ENCODE measurements at places on chromosomes 2 and 18.

DNA sequence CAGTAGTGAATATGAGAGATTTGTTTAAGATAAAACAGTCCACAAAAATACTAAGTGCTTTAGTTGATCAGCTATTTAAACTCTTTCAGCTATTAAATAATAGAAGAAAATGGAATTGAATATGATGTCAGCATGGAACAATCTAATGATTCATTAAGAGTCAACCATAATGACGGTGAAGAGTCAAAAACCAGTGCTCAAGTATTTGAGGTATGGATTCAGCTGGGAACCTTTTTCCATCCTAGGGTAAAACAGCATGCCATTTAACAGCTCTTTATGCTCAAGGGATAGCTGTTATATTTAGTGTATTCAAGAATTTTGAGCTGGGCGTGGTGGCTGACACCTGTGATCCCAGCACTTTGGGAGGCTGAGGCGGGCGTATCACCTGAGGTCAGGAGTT lies 29.7 kb downstream of the CARF start:
- DNase-seq = no peak

GRCh38 chr2:200860092-200860795 lies 4.2 kb downstream of the CLK1 start:
- DNase-seq = no peak

DNA sequence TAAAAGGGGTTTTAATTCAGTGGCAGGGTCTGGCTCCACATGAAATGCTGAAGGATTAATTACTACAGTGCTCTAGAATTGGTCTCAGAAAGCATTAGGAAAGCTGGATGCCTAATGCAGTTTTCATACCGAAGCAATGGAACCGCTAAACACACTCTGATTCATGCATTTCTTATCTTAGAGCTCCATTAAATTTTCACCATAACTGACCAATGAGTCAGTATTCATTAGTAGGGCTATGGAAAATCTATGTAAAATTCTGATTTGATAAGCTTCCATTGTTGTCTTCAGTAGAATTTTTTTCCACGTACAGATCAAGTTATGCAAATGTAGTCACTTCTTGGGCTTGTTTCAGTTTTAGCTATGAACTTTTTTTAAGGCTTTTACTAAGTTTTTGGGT lies 359.9 kb downstream of the ARHGAP15 start:
- no peak for DNase-seq

GRCh38 chr2:136065384-136065783 lies 52.6 kb downstream of the CXCR4 start:
- no peak for DNase-seq

DNA sequence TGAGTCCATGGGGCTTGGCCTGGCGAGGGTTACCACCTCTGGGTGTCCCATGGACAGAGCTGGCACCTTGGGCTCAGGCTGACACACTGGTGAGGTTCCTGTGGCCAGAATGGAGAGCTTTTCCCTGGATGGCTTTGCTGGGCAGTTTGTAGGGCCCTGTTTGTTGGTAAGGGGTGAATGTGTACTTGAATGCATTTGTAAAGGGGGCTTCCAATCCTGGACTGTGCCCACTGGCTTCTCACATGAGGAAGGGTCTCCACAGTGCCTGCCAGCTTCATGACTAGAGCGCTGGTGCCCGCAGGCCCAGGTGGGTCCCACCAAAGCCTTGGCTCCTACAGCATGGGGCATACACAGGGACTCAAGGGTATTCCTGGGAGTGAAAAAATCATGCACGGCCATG lies 103.5 kb upstream of the SIX2 start:
- no peak for DNase-seq

- no peak for DNase-seq
Observed at GRCh38 chr2:71496156-71496770, 42.9 kb downstream of the DYSF start.

DNA sequence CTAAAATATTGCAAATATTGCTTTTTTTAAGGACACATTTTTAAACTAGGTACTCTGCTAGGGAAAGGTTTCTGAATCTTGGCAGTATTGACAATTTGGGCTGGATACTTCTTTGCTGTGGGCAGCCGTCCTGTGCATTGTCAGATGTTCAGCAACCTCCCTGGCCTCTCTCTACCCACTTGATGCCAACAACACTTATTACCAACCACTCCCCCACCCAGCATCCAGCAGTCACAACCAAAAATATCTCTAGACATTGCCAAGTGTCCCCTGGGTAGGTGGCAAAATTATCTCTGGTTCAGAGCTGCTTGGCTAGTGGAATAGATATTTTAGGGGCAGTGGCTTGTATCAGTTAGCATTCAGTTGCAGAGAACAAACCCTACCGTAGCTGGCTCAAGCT lies 114.3 kb upstream of the PNPT1 start:
- no peak for DNase-seq

DNA sequence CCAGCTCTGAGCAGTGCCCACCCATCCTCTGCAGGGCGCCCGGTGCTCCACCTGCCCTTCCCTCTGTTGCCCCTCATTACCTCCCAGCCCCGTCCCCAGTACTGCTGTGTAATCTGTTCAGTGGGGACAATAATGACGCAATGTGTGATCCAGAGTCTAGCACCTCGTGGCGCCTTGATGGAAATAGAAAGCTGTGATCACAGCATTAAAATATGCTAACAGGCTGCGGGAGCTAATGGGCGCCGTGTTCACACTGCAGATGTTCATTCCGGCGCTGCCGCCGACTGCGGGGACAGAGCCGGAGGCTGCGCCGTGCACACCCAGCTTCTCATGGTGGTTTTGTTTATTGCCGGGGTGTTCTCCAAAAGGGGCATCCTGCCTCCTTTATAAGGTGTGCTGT lies 235.2 kb downstream of the LDLRAD4 start:
- no peak for DNase-seq

DNA sequence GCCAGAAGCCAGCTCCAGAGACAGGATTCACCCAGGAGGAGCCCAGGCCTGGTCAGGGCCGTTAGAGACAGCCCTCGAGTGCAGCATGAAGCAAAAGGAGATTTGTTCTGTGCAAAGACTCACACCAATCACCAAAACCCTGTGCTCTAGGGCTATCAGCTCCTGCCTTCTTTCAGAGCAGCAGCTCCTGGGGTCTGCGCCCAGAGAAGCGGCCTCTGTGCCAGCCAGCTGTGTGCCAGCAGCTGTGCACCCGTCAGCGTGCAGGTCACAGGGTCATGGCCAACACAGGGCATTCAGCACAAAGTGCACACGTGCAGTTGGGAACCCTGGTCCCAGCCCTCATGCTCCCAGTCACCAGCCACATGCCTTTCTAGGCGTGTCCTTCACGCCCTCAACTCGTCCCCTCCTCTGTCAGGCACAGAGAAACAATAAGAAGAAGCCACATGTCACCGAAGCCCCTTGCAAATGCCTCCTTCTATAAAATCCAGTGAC lies 49.3 kb downstream of the ZNF516 start:
- no peak for DNase-seq

DNA sequence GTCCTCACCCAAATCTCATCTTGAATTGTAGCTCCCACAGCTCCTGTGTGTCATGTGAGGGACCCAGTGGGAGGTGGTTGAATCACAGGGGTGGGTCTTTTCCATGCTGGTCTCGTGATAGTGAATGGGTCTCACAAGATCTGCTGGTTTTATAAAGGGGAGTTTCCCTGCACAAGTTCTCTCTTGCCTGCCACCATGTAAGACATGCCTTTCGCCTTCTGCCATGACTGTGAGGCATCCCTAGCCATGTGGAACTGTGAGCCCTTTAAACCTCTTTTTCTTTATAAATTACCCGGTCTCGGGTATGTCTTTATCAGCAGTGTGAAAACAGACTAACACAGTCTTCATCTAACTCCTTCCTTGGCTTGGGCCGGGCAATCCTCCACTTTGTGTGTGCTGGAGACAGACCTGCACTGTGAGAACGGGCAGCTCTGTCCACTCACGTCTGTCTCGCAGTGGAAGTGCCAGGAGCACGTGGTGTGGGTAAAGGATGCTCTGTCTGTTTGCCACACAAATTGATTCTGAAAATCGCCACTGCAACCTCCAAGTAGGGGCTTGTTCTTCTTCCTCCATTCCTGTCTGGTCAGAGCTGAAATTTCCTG lies 47.6 kb upstream of the OTOS start:
- DNase-seq = no peak

DNA sequence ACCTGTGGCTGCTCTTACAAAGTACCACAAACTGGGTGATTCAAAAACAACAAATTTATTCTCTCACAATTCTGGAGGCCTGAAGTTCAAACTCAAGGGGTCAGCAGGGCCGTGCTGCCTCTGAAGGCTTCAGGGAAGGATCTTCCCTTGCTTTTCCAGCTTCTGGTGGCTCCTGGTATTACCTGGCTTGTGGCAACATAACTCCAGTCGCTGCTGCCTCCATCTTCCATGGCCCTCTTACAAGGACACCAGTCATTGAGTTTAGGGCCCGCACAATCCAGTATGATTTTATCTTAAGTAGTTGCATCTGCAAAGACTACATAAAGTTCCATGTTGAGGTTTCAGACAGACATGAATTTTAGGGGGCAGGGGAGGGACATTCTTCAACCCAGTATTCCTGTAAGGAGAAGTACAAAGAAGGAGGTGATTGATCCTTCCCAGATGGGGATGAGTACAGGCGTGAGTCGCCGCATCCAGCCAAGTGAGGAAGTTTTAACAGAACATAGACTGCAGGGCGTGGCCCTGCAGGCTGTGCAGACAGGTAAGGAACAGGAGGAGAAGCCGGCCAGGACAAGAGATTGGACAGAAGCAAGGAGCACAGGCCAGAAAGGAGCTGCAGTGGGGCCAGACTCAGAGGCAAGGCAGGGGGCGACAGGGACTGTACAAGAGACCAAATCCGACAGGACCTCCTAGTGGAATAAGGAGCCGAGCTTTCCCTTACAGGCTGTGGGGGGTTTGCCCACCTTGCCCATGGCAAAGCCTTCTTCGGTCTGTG lies 44.4 kb upstream of the BZW1 start:
- DNase-seq = no peak

DNA sequence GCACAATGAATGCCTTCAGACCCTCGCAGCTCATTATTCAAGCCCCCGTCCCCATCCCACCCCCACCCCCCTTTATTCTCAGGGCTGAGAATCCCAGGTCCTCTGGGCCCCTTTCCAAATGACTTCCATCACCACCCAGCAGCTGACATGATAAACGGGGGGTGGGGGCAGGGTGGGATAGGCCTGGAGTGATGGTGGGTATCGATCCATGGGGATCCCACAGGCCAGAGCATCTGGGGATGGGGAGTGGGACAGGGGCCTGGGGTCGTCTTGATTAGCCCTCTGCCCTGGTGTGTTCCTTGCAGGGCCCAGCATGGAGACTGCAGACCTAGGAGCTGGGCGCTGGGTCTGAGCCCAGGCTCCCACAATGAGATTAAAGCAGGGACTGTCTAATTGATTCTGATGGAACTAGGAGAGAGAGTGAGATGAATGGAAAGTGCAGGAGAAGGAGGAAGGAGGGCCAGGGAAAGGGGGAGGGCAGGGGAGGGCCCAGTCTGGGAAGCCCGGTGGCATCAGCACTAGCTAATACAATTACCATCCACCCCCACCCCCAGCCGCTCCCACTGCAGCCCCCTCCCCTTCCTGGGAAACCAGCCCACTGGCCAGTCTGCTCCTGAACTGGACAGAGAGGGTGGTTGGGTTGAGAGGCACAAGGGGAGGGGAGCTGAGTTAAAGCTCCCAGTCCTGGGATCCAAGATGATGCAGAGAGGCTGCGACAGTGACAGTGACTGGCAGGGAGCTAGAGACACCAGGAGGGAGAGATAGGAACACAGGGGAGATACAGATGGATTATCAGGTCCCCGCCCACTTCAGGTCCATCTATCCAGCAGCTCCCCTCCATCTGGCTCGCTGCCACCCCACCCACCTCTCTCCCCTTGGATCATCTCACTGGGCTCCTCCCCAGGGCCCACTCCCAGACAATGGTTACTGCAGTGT lies 13.1 kb upstream of the TNS1 start:
- DNase-seq = no peak

DNA sequence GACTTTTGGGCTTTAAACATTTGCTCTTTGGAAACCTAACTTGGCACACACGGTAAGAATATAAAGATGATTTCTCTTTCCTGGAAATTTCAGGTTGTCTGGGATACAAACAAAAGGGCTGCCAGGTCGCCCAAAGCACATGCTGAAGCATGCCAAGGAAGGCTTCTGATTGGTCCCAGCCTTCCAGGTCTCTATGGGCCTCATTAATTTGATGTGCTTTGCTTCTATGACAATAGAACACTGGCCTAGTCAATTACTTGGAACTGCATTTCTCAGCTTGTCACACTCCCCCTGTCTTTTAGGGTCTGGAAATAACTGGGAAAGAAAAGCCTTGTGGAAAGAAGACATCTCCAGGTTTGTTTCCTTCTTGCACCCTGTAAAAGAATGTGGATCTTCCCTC lies 228.9 kb downstream of the ADCYAP1 start:
- peak; percentile 29 for DNase-seq

DNA sequence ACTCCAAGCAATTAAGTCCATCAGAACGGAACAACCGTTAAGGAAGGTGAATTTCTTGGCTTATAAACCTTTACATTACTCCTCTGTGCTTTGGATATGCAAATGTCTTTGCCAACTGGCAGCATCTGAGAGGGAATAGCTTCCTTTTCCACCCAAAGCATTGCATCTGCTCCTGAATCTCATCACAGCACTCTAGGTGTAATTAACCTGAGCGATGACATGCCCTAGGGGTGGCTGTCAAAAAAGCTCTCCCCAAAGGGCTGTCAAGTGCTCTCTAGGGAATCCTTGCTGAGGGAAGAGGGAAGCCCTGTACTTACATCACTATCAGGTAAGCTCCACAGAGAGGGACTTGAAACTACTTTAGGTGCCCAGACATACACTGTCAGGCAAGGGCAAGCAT lies 5.5 kb upstream of the SMARCAL1 start:
- DNase-seq = no peak

- no peak for DNase-seq
Observed at GRCh38 chr18:40013001-40013609, 1941.9 kb upstream of the PIK3C3 start.

- DNase-seq = no peak
Observed at GRCh38 chr2:134234535-134234934, 19.3 kb upstream of the MGAT5 start.

DNA sequence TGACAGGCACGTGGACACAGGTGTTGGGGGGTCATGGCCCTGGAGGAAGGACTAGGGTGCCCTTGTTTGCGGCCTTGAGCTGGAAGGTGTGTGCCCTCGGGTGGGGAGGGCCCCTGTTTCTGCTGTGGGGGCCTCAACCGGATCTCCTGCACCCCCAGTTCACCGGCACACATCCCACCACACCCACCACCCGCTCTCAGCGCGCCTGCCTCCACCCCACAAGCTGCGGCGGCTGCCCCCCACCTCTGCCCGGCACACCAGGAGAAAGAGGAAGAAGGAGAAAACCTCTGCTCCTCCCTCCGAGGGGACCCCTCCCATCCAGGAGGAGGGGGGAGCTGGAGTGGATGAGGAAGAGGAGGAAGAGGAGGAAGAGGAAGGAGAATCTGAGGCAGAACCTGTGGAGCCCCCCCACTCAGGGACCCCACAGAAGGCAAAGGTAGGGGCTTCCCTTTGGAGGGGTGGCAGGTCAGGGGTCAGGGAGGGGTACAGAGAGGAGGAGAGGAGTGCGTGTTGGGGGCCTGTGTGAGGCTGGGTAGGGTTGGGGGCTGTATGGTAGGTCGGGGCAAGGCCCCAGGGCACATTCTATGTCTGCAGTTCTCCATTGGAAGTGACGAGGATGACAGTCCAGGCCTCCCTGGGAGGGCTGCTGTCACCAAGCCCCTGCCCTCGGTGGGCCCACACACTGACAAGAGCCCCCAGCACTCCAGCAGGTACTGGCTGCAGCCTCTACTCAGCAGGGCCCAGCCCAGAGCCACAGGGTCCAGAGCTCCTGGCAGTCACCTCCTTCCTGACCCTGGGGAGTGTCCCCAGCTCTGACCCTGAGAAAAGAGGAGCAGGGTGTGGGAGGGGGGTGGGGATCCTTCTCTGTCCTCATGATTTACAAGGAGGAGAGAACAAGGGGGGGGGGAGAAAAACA lies 1.8 kb downstream of the SLC4A3 start:
- no peak for DNase-seq
